ENCODE measurements at places on chromosomes 1 and 21.
A peak's percentile ranks its signal among the peaks of the same experiment; 100 is the strongest.

DNA sequence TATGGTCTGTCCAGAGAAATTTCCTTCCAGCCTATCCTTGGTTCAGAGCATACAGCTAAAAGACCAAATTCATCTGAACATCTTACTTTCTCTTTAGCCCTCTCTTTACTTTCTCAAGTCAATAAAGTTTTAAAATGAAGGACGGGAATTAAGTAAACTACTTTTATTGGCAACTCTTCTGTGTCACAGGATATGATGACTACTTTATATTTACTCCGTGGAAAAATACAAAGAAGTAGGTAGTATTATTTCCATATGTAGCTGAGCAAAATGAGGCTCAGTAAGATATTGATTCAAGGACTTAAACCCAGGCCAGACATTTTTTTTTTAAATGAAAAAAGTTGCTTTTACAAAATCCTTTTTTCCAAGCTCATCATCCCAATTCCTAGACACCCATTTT, 151.2 kb upstream of the DPYD start:
- DNase-seq = no peak

DNA sequence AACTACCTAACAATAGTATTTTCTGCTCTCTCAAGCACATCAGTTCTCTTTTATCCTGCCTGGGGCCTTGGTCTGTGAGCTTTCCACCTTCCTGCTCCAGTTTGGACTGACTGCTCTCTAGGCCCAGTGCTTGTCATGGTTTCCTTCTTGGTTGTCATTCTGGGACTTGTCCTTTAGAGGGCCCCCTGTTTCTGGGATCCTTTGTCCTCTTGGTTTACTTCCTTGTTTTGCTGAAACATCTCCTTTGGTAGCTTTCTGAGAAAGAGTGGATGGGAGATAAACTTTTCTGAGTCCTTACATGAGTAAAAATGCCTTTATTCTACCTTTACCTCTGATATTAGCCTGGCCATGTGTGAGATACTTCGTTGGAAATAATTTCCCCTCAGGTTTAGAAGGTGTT, 4.7 kb downstream of the SLC1A7 start:
- DNase-seq = no peak

- no peak for DNase-seq
Observed at GRCh38 chr1:181139631-181140061, 51.1 kb downstream of the IER5 start.

DNA sequence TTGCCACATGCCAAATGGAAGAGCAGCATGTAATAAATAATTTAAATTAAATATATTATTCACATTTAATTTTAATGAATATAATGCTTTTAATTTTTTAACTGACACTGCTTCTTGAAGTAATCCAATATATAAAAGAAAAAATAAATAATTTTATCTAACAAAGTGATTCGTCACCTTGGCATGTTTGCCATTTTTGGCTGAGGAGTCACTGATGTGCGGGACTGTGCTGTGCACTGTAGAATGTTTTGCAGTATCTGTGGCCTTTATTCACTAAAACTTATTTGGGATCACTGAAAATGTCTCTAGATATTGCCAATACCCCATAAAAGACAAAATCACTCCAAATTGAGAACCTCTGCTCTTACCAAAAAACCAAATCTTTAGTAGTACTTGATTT, 807.8 kb downstream of the BRINP3 start:
- DNase-seq = no peak

- no peak for DNase-seq
Observed at GRCh38 chr1:178543290-178543607, 30.3 kb downstream of the TEX35 start.

GRCh38 chr1:193340331-193340730, 153.9 kb upstream of the B3GALT2 start:
- no peak for DNase-seq

DNA sequence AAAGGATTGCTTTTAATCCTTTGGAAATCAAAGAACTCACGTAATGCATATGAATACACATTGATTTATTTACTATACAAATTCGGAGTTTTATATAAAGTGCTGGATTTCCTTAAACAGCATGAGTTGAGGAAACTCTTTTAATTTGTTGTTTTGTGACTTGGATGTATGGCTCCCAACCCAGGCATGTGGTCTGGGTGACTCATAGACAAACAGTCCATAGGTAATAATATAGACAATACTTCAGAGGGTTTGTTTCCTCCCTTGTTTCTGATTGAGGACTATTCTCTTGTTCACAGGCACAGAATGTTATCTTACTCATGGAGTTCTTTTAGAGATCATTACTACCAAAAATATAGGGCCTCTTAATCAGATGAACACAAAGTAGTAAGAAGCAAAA, 43.8 kb downstream of the XPR1 start:
- no peak for DNase-seq

DNA sequence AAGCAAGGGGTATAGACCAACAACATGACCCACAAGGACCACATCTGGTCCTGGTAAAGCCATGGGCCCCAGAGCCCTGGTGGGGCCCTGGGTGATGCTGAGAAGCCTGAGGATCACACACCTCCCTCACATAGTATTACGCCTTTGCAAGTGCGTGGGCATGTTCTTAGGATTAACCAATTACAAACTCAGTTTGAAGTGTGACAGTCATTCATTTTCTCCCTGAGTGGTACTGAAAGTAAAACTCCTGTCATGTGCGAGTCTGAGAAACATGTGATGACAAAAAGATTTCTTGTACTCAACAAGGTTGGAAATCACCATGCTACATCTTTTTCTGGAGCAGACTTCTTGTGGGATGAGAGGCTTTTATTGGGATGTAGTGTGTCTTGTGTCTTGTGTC, 315.3 kb upstream of the DUSP10 start:
- peak; percentile 39 for DNase-seq

GRCh38 chr1:93635614-93636543, 45.8 kb downstream of the BCAR3 start:
- DNase-seq = no peak

GRCh38 chr21:33205476-33205875, 24.3 kb upstream of the IFNAR2 start:
- DNase-seq = peak; percentile 83

- DNase-seq = peak; percentile 59
Observed at GRCh38 chr1:111275079-111275478, 15.6 kb upstream of the CHIA start.

Measured in GM12865 (cell line).